ENCODE measurements at places on chromosomes 11 and 22. TPM values are rescaled to one million over a fixed set of nuclear protein-coding genes. Genes with fewer than 3 reads are reported as not detected.
A peak's percentile ranks its signal among the peaks of the same experiment; 100 is the strongest.

DNA sequence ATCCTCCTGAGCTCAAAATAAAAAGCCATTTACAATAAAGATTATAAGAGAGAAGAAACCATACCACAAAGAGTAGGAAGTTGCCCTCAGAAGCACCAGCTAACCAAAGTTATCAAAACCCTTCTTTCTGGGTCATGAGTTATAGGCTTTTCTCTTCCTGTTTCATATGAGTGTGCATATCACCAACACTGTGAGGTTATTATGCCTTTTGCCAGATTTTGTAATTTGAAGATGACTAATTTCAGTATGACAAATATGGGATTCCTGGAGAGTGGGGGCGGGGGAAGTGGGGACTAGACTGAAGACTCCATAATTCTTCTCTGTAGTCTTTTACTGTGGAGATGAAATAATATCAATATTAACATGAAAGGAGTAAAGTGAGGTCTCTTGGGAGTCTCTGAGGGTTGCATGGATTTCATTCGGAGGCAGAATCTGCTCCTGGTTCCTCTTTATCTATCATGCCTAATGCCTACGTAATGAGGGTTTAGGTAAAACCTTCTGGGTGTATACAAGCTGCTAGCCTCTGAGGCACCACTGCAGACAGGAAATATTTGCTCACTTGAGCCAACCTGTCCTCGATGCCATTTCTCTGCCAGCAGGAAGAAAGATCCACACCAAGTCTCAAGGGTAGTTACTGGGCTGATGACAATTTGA lies 2.1 kb downstream of the LPXN start:
- H3K4me1 ChIP-seq: peaks cover 47% of the 10 kb centered on the region
- H3K4me3 ChIP-seq: peak overlapping the region; percentile 48
- peak; percentile 85 for DNase-seq
- peak overlapping the region; percentile 100 for H3K27ac ChIP-seq

The PACSIN3 gene
- polyA plus RNA-seq: not detected

The MOGAT2 gene
- polyA plus RNA-seq: not detected

The MRGPRF gene
- not detected for polyA plus RNA-seq

The MLC1 gene
- polyA plus RNA-seq: 0.34 TPM

- DNase-seq: no peak
- no peaks in the 10 kb centered on the region for H3K4me1 ChIP-seq
- H3K27me3 ChIP-seq: no peaks in the 10 kb centered on the region
- H3K27ac ChIP-seq: no peak overlapping the region
- H3K36me3 ChIP-seq: no peaks in the 10 kb centered on the region
These were observed 64.7 kb downstream of the TRIM29 start for GRCh38 chr11:120073196-120073595.

- no peak for DNase-seq
- H3K36me3 ChIP-seq: no peaks in the 10 kb centered on the region
- no peaks in the 10 kb centered on the region for H3K27me3 ChIP-seq
- peaks cover 100% of the 10 kb centered on the region for H3K4me1 ChIP-seq
- H3K4me3 ChIP-seq: no peak overlapping the region
- peak overlapping the region; percentile 99 for H3K27ac ChIP-seq
These were observed 42.0 kb downstream of the IGLL5 start for GRCh38 chr22:22929381-22930221.

- H3K36me3 ChIP-seq: no peaks in the 10 kb centered on the region
- H3K4me3 ChIP-seq: no peak overlapping the region
- DNase-seq: no peak
- no peak overlapping the region for H3K27ac ChIP-seq
- no peaks in the 10 kb centered on the region for H3K4me1 ChIP-seq
These were observed 79.5 kb downstream of the GAB2 start for GRCh38 chr11:78338138-78338537.

GRCh38 chr11:112792070-112792469 lies 169.2 kb upstream of the NCAM1 start:
- no peak for DNase-seq
- no peak overlapping the region for H3K4me3 ChIP-seq
- H3K27ac ChIP-seq: no peak overlapping the region
- no peaks in the 10 kb centered on the region for H3K27me3 ChIP-seq
- no peaks in the 10 kb centered on the region for H3K36me3 ChIP-seq
- H3K4me1 ChIP-seq: no peaks in the 10 kb centered on the region

The CTSW gene
- polyA plus RNA-seq: 5.4 TPM

GRCh38 chr22:30265823-30266444 lies 717 bp downstream of the OSM start:
- DNase-seq: peak; percentile 93
- H3K27ac ChIP-seq: peak overlapping the region; percentile 97
- peak overlapping the region; percentile 73 for H3K4me3 ChIP-seq
- peaks cover 2% of the 10 kb centered on the region for H3K36me3 ChIP-seq
- H3K4me1 ChIP-seq: peaks cover 39% of the 10 kb centered on the region
- no peaks in the 10 kb centered on the region for H3K27me3 ChIP-seq

DNA sequence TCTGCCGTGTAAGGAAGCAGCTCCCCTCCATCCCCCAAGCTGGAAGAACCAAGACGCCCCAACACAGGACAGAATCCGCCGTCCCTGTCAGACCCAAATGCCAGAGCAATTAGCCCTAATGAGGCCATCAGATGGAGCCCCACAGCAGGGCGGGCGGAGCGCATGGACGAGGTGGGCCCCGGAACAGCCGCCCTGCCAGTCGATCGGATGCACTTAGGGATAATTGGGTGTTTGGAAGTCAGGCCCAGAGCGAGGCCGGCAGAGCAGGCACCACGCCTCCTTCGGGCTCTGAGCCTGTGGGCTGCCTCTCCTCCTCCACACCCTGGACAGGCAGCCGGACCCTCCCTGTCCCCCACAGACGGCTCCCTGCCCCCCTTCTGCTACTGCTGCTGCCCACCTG lies 5.5 kb upstream of the TH start:
- DNase-seq: no peak
- H3K27me3 ChIP-seq: no peaks in the 10 kb centered on the region
- no peak overlapping the region for H3K27ac ChIP-seq
- H3K4me1 ChIP-seq: no peaks in the 10 kb centered on the region
- no peaks in the 10 kb centered on the region for H3K36me3 ChIP-seq

DNA sequence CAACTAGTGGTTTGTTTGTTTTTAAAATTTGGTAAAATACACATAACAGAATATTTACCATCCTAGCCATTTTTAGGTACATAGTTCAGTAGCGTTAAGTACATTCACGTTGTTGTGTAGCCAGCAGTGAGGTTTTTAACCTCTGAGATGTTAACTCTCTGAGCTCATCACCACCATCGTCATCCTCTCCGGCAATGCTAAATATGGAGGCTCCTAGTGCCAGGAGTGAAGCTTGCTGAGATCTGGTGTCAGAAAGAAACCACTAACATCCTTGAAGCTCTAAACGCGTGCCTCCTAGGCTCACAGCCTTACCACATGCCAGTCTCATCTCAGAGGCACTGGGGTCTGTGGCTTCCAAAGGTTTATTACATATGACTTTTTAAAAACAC lies 330.2 kb upstream of the B3GAT1 start:
- no peak overlapping the region for H3K27ac ChIP-seq
- no peaks in the 10 kb centered on the region for H3K36me3 ChIP-seq
- H3K27me3 ChIP-seq: no peaks in the 10 kb centered on the region

DNA sequence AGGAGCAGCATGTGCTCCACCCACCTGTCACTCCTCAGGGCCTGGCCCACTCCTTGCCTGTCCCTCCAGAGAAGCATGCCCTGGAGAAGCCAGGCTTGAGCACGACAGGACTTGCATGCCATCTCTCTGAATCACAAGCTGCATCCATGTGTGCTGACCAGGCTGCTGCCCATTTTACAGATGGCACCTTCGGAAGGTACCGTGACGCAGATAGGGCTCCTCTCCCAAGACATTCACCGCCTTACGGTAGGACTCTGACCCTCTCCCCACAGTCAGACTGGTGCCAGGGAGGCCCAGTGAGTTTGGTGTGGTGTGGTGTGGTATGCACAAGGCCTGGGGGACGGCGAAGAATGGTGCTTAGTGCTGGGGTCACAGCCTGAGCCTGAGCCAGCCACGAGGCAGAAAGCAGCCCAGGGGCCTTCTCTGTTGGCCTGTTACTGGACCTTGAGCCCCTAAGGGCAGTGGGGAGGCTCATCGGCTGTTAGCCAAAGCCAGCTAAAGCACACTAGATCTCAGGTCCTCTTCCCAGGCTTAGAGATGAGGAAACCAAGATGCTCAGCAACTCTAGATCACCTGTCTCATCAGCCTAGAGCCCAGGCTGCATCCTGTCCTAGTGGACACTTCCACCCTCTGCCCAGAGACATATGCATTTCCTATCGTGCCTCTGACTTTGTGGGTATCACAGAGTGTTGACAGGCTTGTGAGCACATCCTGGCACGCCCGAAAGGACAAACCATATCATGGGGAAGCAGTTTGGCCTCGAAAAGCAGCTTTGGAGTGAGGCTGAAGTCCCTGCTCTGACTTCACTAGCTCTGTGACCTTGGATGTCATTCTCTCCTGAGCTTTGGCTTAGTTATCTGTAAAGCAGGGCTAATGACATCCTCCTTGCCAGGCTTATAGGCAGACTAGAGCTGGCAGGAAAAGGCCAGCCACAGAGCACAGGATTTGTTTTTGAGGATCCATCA lies 17.8 kb downstream of the CYB5R2 start:
- H3K36me3 ChIP-seq: no peaks in the 10 kb centered on the region
- H3K27ac ChIP-seq: no peak overlapping the region
- H3K4me1 ChIP-seq: no peaks in the 10 kb centered on the region

GRCh38 chr11:94549146-94549545 lies 5.4 kb downstream of the FUT4 start:
- no peaks in the 10 kb centered on the region for H3K4me1 ChIP-seq
- H3K4me3 ChIP-seq: no peak overlapping the region
- no peaks in the 10 kb centered on the region for H3K27me3 ChIP-seq
- no peak overlapping the region for H3K27ac ChIP-seq

DNA sequence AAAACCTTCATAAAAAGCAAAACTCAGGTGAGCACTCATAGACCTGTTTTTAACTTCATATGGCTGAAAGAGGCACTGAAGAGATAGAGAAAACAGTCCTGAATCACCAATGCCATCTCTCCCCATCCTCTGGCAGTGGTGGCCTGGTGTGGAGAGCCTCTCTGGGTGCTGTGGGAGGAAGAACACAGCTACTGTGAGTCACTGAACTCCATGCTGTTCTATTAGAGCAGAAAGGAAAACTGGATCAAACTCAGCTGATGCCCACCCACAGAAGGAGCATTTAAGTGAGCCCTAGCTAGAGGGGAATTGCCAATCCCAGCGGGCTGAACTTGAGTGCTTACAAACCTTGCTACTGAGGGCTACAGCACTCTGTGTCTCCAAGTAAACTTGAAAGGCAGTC lies 115.3 kb upstream of the SESN3 start:
- no peak for DNase-seq
- H3K36me3 ChIP-seq: no peaks in the 10 kb centered on the region
- H3K27me3 ChIP-seq: no peaks in the 10 kb centered on the region
- H3K27ac ChIP-seq: no peak overlapping the region
- no peaks in the 10 kb centered on the region for H3K4me1 ChIP-seq

DNA sequence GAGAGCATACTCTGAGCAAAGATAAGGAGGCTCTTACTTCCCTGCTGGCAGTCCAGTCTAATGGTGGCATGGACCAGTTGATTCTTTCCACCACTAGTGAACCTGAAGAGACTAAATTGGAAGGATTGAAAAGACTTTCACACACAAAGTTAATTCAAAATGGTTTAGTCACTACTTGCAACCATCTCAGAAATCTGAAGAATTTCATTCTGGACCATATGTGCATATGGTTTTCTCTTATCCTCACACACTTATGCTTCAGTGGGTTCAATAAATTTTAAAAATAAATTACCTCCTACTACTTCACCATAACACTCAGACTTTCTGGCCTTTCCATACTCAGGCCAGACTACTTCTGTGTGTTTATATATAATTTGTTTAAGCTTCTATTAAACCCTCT lies 44.7 kb downstream of the CADM1 start:
- no peaks in the 10 kb centered on the region for H3K36me3 ChIP-seq
- no peaks in the 10 kb centered on the region for H3K4me1 ChIP-seq
- H3K27ac ChIP-seq: no peak overlapping the region
- no peak for DNase-seq

DNA sequence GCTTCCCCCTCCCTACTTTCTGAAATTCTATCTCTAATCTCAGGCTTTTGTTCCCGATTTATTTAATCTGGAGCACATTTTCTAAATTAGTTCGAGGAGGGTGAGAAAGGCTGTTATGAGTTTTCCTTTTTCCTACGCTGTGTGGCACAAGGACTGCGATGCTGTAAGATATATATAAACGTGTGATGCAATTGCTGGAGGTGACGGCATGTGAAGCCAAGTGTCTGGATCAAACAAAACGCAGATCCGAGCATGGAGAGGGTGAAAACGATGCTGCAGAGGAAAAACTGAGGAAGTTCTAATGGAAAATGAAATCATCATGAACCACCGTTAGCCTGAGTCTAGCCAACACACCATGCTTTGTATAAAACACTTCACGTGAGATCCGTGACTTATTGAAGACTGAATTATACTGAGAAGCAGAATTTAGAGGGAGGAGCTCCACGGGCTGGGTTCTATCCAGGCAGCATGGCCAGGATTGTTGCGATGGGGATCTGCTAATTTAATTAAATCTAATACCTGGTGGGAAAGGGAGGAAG lies 4.4 kb downstream of the PKNOX2 start:
- H3K27ac ChIP-seq: no peak overlapping the region
- H3K4me1 ChIP-seq: peaks cover 21% of the 10 kb centered on the region
- H3K36me3 ChIP-seq: no peaks in the 10 kb centered on the region
- no peak for DNase-seq
- H3K4me3 ChIP-seq: no peak overlapping the region

- peak; percentile 62 for DNase-seq
- H3K36me3 ChIP-seq: no peaks in the 10 kb centered on the region
- H3K4me1 ChIP-seq: peaks cover 18% of the 10 kb centered on the region
These were observed 22.1 kb downstream of the GDPD5 start for GRCh38 chr11:75503531-75504099.

DNA sequence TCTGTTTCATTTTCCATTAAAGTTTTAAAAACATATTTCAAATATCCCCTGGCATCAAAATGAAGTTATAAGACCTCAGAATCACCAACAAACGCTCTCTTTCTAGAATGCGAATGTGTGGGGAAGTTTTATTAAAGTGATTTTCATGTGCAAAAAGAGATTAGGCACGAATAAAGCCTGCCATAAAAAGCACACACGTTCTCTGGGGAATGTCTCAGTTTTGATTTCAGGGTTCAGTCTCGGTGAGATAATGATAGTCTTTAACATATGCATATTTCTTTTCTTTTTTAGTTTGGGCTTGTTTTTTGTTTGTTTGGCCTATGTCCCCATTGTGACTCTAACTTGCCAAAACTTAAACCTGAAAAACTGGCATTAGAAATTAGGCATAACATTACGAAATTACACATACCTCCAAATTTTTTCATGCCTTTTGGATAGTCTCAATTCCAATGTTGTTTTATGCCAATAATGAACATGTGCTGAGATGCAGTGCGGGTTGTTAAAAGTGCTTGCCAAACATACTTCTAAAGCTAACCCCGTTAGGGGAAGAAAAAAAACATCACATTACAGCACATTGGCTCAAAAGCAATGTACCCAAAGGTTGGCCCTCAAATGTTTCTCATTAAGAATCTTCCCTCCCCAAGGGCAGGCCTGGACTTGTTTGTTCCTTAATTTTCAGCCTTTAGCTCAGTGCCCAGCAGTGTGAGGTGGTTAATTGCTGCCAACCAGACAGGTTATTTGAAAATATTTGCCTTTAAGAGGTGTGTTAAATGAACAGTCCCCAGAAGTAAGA lies 33.2 kb upstream of the FBLN1 start:
- no peak overlapping the region for H3K4me3 ChIP-seq
- no peaks in the 10 kb centered on the region for H3K36me3 ChIP-seq
- no peak overlapping the region for H3K27ac ChIP-seq
- H3K4me1 ChIP-seq: no peaks in the 10 kb centered on the region
- no peak for DNase-seq

GRCh38 chr22:23598805-23599518 lies 18.9 kb upstream of the IGLL1 start:
- H3K4me3 ChIP-seq: no peak overlapping the region
- no peak overlapping the region for H3K27ac ChIP-seq
- no peaks in the 10 kb centered on the region for H3K4me1 ChIP-seq

Data from B cell (primary cell).